Keratinocyte (primary cell): ENCODE measurements at places on chromosomes 4 and X. TPM values are rescaled to one million over a fixed set of nuclear protein-coding genes. Genes with fewer than 3 reads are reported as not detected.
A peak's percentile ranks its signal among the peaks of the same experiment; 100 is the strongest.

DNA sequence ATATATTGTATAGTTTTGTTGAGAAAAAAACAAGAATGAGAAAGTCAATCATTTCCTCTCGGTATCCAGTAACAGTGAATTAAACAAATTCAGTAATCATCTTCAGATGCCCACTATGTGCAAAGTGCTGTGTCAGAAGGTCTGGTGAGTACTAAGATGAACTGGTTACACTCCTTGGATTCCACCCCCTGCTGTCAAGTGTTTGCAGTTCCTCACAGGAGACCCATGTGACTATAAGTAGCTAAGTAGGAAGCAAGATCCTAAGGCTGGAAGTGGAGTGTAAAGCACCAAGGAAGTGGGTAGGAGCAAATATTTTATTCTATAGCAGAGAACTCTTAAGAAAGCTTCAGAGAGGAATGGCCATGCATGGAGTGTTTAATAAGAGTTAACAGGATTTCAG lies 73.6 kb downstream of the SNX25 start:
- H3K27ac ChIP-seq, result no peak overlapping the region
- peaks cover 2% of the 10 kb centered on the region for H3K36me3 ChIP-seq
- no peak overlapping the region for H3K4me3 ChIP-seq
- H3K4me1 ChIP-seq, result peaks cover 15% of the 10 kb centered on the region
- DNase-seq, result no peak

DNA sequence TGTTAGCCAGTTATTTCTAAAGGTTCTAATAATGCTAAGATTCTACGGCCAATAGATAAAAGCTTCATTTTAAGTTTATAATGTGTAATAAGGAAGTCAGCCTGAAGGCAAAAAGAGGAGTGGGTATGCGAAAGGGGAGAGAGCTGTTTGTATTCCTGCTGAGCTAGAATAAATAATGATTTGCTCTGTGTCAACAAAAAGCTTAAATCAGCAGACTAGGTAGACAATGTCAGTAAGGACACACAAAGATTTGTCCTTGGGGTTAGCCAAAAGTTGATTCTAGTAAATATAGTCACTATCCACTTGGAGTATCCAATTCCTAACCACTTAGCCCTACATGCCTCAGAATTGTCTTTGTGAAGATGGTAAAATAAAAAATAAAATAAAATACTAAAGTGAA lies 90.3 kb upstream of the GRIA3 start:
- H3K27ac ChIP-seq, result no peak overlapping the region
- H3K27me3 ChIP-seq, result no peaks in the 10 kb centered on the region
- DNase-seq, result no peak
- no peak overlapping the region for H3K4me3 ChIP-seq

Gene ANTXR2
- polyA plus RNA-seq, result 41.3 to 109 TPM (median 89.1 TPM) in 3 replicates

DNA sequence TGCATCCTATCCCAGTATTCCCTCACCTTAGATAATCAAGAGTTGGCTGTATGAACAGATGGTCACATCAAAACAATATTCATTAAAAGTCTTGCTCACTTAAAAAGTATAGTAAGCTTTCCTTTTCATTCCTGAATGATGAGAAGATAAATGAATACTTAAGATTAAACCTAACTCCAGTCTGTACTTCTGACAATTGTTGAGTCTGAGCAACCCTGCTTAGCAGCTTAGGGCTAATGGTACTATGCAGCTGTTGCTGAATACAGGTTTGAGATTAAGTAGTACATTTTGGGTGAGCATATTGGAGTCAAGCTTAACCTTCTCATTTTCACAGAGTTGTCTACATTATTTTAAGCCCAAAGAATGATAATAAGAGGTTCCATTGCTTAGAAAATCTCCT lies 121.7 kb upstream of the ETNPPL start:
- no peaks in the 10 kb centered on the region for H3K27me3 ChIP-seq
- no peak for DNase-seq
- no peak overlapping the region for H3K4me3 ChIP-seq

Gene DUX4
- not detected in 3 replicates for polyA plus RNA-seq

Gene LDB2
- not detected in 3 replicates for polyA plus RNA-seq

GRCh38 chr4:7160439-7160838 lies 31.9 kb upstream of the SORCS2 start:
- no peak overlapping the region for H3K27ac ChIP-seq
- no peak for DNase-seq
- no peak overlapping the region for H3K4me3 ChIP-seq
- H3K36me3 ChIP-seq, result no peaks in the 10 kb centered on the region
- H3K4me1 ChIP-seq, result peaks cover 8% of the 10 kb centered on the region

Gene MAGEC3
- polyA plus RNA-seq, result not detected in 3 replicates

GRCh38 chrX:136827026-136827425 lies 46.3 kb upstream of the ARHGEF6 start:
- no peaks in the 10 kb centered on the region for H3K27me3 ChIP-seq
- H3K27ac ChIP-seq, result no peak overlapping the region
- peaks cover 8% of the 10 kb centered on the region for H3K4me1 ChIP-seq
- no peaks in the 10 kb centered on the region for H3K36me3 ChIP-seq

- no peaks in the 10 kb centered on the region for H3K27me3 ChIP-seq
- no peaks in the 10 kb centered on the region for H3K36me3 ChIP-seq
- DNase-seq, result no peak
- H3K4me1 ChIP-seq, result peaks cover 9% of the 10 kb centered on the region
- H3K4me3 ChIP-seq, result no peak overlapping the region
These were observed 107.2 kb downstream of the SCD5 start for GRCh38 chr4:82691431-82691830.

Gene CFAP47
- polyA plus RNA-seq, result under 0.01 TPM in 1 of 3 replicates, not detected in the others

GRCh38 chrX:15242899-15243555 lies 26.9 kb downstream of the ASB9 start:
- DNase-seq, result no peak
- H3K4me3 ChIP-seq, result no peak overlapping the region
- no peak overlapping the region for H3K27ac ChIP-seq
- no peaks in the 10 kb centered on the region for H3K27me3 ChIP-seq

Gene ZNF185
- 48.6 to 73.2 TPM (median 55.6 TPM) in 3 replicates for polyA plus RNA-seq

DNA sequence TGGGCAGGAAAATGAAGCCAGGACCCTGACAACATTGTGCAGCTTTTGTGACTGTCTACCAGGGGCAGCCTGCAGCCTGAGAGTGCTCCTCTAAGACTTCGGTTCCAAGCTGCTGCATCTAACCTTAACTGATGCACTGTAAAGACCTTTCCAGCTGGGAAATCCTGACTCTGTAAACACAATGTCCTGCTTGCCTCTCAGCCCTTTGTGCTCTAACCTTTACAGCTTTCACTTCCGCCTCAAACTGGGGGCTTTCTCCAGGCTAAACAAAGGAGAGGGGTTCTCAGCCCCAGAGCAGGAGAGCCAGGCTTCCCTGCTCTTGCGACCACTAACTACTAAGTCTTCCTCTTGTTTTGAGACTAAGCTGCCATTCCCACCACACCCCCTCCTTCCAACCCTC lies 19.3 kb upstream of the RASL11B start:
- no peaks in the 10 kb centered on the region for H3K27me3 ChIP-seq
- no peak overlapping the region for H3K4me3 ChIP-seq
- H3K36me3 ChIP-seq, result no peaks in the 10 kb centered on the region

GRCh38 chr4:163167333-163167626 lies 590 bp upstream of the NAF1 start:
- no peaks in the 10 kb centered on the region for H3K27me3 ChIP-seq
- no peaks in the 10 kb centered on the region for H3K36me3 ChIP-seq
- DNase-seq, result no peak

Gene PWWP3B
- polyA plus RNA-seq, result 0.11 to 0.28 TPM (median 0.16 TPM) in 3 replicates

GRCh38 chrX:122622795-122623194 lies 561.3 kb upstream of the GRIA3 start:
- DNase-seq, result no peak
- no peaks in the 10 kb centered on the region for H3K36me3 ChIP-seq
- no peak overlapping the region for H3K27ac ChIP-seq
- no peak overlapping the region for H3K4me3 ChIP-seq
- H3K4me1 ChIP-seq, result no peaks in the 10 kb centered on the region

Gene FGF13
- polyA plus RNA-seq, result 0.10 TPM in 1 of 3 replicates, not detected in the others

DNA sequence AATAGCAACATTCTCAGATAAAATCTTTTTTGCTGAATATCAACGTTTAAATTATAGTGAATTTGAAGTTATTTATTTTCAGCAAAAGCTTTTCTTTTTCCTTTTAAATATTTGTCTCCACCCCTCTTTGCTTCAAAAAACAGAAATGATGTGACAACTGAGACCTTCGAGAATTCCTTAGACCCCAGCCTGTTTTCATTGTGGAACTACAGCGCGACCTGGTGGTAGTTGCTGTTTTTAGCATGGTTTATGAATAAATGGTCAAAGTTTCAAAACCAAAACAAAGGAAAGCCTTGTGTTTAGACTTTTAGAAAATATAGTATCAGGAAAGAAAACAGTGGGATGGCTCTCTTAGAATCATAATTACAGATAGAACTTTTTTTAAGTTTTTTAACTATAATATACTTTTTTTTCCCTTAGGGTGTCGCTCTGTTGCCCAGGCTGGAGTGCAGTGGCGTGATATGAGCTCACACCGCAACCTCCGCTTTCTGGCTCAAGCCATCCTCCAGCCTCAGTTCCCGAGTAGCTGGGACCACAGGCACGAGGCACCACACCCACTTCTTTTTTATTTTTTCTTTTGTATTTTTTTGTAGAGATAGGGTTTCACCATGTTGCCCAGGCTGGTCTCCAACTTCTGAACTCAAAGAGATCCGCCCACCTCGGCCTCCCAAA lies 26.8 kb upstream of the TMEM184C start:
- no peak overlapping the region for H3K4me3 ChIP-seq
- no peak for DNase-seq
- H3K27me3 ChIP-seq, result no peaks in the 10 kb centered on the region

- H3K4me1 ChIP-seq, result peaks cover 23% of the 10 kb centered on the region
- H3K27ac ChIP-seq, result no peak overlapping the region
- no peak overlapping the region for H3K4me3 ChIP-seq
- H3K27me3 ChIP-seq, result no peaks in the 10 kb centered on the region
- peak; percentile 33 for DNase-seq
These were observed 367.5 kb upstream of the CTSO start for GRCh38 chr4:156321203-156321602.

Gene GATA1
- polyA plus RNA-seq, result not detected in 3 replicates

Gene CPLX1
- polyA plus RNA-seq, result 0.04 to 0.05 TPM in 2 of 3 replicates, not detected in the other

Gene ZNF711
- 0.92 to 2.9 TPM (median 2.4 TPM) in 3 replicates for polyA plus RNA-seq

Gene CSAG2
- not detected in 3 replicates for polyA plus RNA-seq

GRCh38 chr4:98659741-98660462 lies 1.5 kb upstream of the TSPAN5 start:
- H3K27me3 ChIP-seq, result no peaks in the 10 kb centered on the region
- peaks cover 44% of the 10 kb centered on the region for H3K4me1 ChIP-seq
- H3K36me3 ChIP-seq, result no peaks in the 10 kb centered on the region
- H3K4me3 ChIP-seq, result peak overlapping the region; percentile 76

DNA sequence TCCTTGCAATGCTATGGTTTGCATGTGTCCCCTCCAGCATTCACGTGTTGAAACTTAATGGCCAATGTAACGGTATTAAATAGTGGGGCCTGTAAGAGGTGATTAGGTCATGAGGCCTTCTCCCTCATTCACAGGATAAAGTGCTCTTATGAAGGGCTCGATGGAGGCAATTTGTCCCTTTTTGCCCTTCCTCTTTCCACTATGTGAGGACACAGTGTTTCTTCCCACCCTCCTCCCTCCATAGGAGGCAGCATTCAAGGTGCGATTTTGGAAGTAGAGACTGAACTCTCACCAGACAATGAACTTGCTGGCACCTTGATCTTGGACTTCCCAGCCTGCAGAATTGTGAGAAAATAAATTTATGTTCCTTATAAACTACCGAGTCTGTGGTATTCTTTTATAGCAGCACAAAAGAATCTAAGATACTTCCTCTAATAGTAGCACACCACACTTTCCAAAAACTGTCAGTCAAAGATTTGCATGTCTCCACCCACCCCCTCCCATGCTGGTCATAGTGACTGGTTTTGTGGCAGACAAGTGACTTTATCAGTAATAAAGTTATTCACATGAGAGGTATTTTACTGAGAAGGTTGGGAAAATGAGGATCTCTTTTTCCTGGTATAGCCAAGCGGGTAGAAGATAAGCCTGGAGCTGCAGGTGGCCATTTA lies 113.5 kb upstream of the TTC29 start:
- H3K4me1 ChIP-seq, result no peaks in the 10 kb centered on the region
- H3K27ac ChIP-seq, result no peak overlapping the region
- H3K36me3 ChIP-seq, result no peaks in the 10 kb centered on the region

Gene CLCN4
- 0.24 to 0.64 TPM (median 0.31 TPM) in 3 replicates for polyA plus RNA-seq

GRCh38 chr4:160414496-160414895 lies 1311.6 kb downstream of the RAPGEF2 start:
- H3K27me3 ChIP-seq, result no peaks in the 10 kb centered on the region
- H3K4me3 ChIP-seq, result no peak overlapping the region
- H3K4me1 ChIP-seq, result no peaks in the 10 kb centered on the region
- no peaks in the 10 kb centered on the region for H3K36me3 ChIP-seq

Gene FRG1
- 10.4 to 19.8 TPM (median 18.8 TPM) in 3 replicates for polyA plus RNA-seq

Gene CLDN34
- polyA plus RNA-seq, result 0.05 to 0.10 TPM in 2 of 3 replicates, not detected in the other

GRCh38 chrX:24838629-24839028 lies 144.9 kb downstream of the POLA1 start:
- H3K4me1 ChIP-seq, result peaks cover 3% of the 10 kb centered on the region
- no peak for DNase-seq
- no peak overlapping the region for H3K27ac ChIP-seq
- H3K36me3 ChIP-seq, result no peaks in the 10 kb centered on the region
